ENCODE measurements at places on chromosomes 4 and X.

DNA sequence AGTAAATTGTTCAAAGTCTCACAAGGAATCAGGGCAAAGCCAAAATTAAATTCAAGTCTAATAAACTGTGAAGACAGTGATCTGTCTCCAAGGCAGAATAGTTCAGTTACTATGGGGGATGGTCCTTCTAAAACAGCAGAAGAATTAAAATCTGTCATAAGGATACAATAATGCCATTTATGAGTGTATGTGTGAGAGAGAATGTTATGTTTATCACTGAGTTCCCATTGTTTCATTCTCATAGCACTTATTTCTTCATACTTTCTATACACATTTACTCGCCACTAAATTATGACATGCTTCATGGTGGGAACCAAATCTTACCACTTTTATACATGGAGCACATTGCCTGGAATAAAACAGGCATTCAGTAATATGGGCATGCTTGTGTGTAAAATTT is 102.5 kb downstream of the AMMECR1 start:
- DNase-seq = no peak

DNA sequence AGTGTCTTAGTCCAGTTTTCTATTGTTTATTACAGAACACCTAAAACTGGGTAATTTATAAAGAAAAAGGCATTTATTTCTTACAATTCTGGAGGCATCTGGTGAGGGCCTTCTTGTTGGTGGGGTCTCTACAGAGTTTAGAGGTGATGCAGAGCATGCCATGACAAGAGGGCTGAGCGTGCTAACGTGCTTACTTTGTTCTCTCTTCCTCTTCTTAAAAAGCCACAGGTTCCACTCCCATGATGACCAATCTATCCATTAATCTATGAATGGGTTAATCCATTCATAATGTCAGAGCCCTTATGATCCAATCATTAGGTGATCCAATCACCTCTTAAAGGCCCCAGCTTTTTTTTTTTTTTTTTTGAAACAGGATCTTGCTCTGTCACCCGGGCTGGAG is 291.5 kb upstream of the GALNTL6 start:
- no peak for DNase-seq

DNA sequence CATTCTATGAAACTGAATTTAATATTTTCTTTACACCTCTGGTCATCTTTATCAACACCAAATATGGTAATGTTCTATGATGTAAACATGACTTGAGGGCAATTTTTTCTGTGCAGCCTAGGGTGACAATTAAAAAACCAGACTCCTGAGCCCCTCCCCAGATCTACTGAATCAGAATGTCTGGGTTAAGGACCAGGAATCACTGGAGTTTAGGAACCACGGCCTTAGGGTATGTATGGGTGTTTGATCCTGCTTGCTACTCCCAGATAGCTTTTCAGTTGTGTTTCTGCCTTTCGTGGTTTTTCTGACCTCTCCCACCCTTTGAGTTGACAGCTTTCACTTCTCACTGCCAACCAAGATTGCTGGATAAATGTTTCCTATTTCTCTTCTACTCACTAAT is 332.2 kb downstream of the DHX15 start:
- DNase-seq = no peak

GRCh38 chrX:138692591-138692990 is 18.9 kb downstream of the FGF13 start:
- DNase-seq = no peak

- DNase-seq = no peak
Measured at GRCh38 chr4:153375303-153375702, 30.8 kb downstream of the MND1 start.

DNA sequence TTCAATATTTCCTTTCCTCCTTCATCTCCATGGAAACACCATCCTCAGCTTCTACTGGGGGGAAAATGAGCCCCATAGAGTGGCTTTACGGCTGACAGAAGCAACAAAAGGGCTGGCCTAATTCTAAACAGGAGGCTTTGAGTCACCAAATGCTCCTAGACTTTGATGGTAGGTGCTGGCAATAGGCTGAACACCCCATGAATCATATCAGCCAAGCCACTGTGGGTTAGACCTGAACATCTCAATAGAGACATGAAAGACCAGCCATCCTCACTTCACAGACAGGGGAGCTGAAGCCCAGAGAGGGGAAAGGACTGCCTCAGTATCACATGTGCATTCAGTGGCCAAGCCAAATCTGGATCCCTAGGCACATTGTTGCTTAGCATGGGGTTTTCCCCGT is 107.6 kb downstream of the AMER1 start:
- no peak for DNase-seq

GRCh38 chrX:114591121-114591520 is 7.2 kb downstream of the HTR2C start:
- DNase-seq = no peak

Measured in BE2C (cell line).